ENCODE measurements at places on chromosomes 1 and 21.

- DNase-seq = peak; percentile 8
Observed at GRCh38 chr1:39575191-39576015, 1.2 kb downstream of the PABPC4 start.

DNA sequence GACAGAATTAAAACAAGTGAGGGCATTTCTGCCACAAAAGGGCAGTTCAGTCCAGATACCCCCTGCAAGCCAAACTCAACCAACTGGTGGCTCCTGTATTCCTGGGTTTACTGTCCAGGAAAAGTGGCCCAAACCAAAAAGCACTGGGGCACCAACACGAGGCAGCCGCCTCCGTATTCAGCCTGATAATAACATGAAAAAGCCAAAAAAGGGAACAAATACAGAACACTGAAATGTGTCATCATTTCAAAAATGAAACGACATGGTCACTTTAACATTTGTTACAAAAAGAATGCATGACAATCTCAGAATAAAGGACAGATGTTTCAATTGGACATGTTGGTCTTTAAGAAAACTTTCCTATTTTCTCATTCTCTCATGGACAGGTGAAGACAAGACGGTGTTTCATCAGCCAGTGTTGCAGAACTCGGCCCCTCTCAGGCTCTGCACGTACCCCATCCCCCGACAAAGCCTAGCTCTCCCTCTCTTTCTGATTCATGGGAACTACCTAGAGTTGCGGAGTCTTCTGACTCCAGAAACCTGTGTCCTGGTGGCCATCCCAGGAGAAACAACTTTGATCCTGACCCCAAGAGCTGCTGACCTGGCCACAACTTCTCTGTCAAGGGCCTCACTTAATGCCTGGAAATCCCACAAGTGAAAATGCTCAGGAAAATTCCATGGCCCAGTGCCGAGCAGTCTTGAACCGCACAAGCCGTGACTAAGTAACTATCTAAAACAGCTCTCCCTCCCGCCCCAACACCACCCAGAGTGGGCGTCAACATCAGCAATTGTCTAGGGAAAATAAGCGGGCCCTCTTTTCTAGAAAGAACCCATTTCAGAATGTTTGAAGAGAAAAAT, 27.1 kb downstream of the ZBTB17 start:
- no peak for DNase-seq

DNA sequence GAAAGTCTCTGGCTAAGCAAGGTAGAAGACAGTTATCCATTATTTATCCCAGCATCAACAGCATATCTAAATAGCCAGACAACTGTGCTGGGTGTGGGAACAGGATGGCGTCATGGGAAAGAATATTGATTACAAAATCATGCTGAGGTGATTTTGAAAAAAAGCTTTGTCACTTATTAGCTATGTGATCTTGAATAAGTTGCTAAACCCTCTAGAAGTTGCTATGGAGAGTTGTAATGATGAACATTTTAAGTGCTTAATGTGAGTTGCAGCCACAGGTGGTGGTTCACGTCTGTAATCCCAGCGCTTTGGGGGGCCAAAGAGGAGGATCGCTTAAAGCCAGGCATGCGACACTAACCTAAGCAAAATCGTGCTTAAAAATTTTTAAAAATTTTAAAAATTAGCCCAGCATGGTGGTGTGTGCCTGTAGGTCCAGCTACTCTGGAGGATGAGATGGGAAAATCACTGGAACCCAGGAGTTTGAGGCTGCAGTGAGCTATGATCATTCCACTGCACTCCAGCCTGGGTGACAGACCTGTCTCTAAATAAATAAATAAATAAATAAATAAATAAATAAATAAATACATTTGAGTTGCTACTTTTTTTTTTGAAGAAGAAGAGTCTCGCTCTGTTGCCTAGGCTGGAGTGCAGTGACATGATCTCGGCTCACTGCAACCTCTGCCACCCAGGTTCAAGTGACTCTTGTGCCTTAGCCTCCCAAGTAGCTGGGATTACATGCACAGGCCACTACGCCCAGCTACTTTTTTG, 33.6 kb downstream of the WNT2B start:
- DNase-seq = no peak

DNA sequence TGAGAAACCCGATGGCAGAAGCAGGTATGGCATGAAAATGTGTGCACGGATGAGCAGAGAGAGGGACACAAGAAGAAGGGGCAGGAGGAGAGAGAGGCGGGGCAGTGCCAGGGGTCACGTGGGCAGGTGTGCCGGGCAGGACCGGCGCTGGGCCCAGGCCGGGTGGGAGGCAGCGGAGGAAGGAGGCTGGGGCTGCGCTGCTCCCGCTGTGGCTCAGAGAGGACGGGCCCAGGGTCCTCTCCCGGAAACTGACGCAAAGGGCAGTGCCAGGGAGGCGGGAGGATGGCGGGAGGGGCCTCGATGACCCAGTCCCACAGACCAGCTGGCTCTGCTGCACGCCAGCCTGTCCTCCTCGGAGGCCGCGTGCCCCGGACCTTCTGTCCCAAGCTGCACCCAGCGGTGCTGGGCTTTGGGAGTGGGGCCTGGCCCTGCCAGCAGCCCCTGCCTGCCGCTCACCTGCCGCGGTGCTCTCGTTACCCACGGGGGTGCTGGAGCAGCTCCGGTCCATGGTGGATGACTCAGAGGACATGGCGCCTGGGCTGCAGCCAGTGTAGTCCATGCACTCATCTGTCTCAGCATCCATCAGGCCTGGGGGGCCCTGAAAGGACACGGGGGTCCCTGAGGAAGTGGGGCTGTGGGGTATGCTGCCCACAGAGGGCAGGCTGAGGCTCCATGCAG, 153.9 kb downstream of the CASZ1 start:
- DNase-seq = no peak

DNA sequence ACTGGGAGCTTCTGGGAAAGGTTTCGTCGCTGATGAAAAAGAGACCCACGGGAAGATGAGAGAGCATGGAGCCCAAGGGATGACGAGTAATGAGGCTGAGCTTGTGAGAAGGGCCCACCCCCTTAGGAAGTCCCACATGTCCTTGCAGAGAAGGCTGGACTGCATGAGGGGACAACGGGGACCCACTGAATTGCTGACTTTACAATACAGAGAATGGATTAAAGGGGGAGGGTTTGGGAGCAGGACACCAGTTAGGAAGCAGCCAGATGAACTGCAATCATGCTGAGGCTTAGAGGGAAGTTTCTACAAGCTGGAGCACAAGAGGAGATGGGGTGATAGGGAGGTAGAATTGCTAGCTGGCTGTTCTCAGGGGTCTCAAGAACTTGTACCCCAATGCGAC, 5.5 kb upstream of the TMEM51 start:
- no peak for DNase-seq

GRCh38 chr1:112061901-112062320, 72.4 kb upstream of the KCND3 start:
- DNase-seq = no peak

DNA sequence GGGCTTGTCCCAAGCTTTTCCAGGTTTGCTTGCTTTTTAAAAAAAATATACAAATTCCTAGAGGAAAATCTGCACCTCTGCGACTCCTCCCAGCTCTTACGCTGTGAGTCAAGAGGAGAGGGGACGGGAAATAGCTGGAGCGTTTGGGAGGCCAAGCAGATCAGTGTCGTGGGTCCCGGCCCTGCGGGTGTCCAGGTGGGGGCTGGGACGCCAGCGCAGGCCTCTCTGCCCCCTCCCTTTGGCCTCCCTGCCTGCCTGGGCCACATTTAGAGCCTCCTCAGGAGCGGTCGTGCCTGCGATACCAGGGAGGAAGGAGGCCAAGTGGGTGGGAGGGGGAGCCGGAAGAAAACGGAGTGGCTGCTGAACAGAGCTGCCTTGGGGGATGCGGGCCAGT, 9.0 kb downstream of the WNT4 start:
- DNase-seq = no peak

DNA sequence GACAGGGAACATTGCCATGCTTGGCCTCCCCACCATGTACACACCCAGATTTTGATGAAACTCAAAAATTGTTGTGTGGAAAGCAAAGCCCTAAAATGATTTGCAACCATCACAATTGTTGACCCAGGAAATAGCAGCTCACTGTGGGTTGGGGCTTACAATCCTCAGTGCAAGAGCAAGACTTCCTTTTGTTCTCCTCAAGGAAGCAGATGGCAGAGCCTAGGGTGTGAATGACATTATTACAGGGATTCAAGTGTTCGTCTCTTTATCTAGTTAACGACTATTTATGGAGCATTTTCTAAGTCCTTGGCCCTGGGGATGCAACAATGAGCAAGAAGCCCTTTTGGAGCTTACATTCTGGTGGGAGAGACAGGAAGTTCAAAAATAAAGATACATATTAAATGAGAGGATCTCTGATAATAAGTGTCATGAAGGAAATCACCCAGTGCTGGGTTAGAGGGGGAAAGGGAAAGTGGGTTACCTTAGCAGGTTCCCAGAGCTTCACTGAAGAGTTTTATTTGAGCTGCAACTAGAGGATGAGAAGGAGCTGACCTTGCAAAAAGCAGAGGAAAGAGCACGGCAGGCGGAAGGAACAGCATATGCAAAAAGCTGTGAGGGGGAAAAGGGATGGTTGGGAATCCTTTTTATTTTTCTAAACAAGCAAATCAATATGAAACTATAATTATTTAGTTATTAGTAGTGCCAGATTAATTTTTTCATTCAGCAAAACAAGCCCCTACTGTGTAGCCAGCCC, 38.5 kb upstream of the ID3 start:
- no peak for DNase-seq

- no peak for DNase-seq
Observed at GRCh38 chr1:66246351-66247269, 287.3 kb upstream of the SGIP1 start.

DNA sequence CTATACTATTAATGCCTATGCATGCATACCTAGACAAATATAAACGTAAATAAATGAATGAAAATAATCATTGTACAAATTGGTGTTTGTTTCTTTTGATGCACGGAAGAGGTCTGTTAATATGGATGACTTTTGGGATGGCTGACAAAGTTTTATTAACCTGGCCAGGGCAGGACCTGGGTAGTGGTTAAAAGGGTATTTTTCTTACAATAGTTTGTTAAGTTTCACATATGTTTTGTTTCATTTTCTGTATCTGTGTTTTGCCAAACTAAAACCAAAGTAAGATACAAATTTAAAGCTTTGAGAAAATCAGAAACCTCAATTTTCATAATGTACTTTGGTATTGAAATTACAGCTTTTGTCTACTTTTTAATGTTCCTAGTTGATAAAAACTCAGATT, 222.7 kb upstream of the OLFM3 start:
- no peak for DNase-seq

- DNase-seq = no peak
Observed at GRCh38 chr21:14594967-14595366, 48.9 kb upstream of the SAMSN1 start.

GRCh38 chr1:242800521-242800920, 276.0 kb upstream of the PLD5 start:
- DNase-seq = no peak

DNA sequence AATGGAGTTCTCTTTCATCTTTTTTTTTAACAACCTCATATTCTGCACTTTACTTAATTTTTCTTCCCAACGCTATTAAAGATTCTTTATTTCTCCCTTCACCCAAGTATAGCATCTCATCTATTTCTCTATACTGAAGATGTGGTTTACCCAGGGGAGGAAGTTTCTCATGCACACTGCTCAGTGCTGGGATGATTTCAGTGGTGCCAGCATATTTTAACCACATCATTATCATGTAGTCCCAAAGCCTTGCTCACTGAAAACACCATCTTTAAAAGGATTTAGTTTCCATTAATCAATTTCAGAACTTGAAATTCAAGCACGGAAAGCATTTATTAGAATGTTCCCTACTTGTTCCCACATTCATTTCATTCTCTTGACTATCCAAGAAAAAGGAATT, 725.7 kb downstream of the USP25 start:
- no peak for DNase-seq

GRCh38 chr1:246306415-246307037, 200.6 kb downstream of the SMYD3 start:
- DNase-seq = no peak

- DNase-seq = no peak
Observed at GRCh38 chr21:38268864-38269575, 12.2 kb downstream of the KCNJ15 start.

- no peak for DNase-seq
Observed at GRCh38 chr1:90114521-90115141, 119.7 kb downstream of the ZNF326 start.

- DNase-seq = no peak
Observed at GRCh38 chr1:32791881-32792280, 25.3 kb downstream of the YARS1 start.

- no peak for DNase-seq
Observed at GRCh38 chr1:14499312-14500040, 99.0 kb upstream of the KAZN start.

GRCh38 chr1:57549300-57549699, 125.4 kb upstream of the DAB1 start:
- DNase-seq = no peak

GRCh38 chr1:47575855-47576757, 138.3 kb downstream of the FOXD2 start:
- DNase-seq = no peak

GRCh38 chr1:247301176-247301540, 30.5 kb downstream of the ZNF496 start:
- DNase-seq = no peak

GRCh38 chr21:42261829-42262200, 42.9 kb downstream of the ABCG1 start:
- DNase-seq = no peak

GRCh38 chr1:157819896-157820295, at the start of gene FCRL1:
Gene FCRL1, minus strand, starts transcription at chr1:157820120. Its CDS starts 83 bp downstream, at chr1:157820037.
- no peak for DNase-seq

- DNase-seq = no peak
Observed at GRCh38 chr1:87451229-87451920, 122.7 kb downstream of the LMO4 start.

- DNase-seq = no peak
Observed at GRCh38 chr21:26782747-26783146, 62.5 kb downstream of the ADAMTS1 start.

DNA sequence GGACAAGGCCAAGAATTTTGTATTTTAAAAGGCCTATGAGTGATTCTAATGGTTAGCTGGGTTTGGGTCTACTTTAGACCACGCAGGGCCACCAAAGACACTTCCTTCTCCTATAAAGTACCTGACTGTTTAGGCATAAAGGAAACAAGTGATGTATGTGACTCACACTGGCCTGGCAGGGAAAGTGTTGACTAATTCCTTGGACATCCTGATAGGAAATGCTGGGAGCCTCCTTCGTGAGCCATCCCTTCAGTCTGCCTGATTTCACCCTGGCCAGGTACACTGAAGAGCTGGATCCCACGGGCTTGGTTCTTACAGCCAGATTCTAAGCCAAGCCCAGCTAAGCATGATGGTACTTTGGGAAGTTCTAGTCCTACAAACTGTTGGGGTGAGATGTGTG, 100.5 kb upstream of the HMGB4 start:
- DNase-seq = no peak

All from stimulated activated CD8-positive, alpha-beta memory T cell treated with anti-CD3 and anti-CD28 coated beads, Interleukin-2, amount 100 ng/mL, for 1 hour (primary cell).